ENCODE measurements at places on chromosomes 13 and 19.
A peak's percentile ranks its signal among the peaks of the same experiment; 100 is the strongest.

GRCh38 chr19:16288544-16288943, 36.1 kb upstream of the KLF2 start:
- peak; percentile 50 for DNase-seq

DNA sequence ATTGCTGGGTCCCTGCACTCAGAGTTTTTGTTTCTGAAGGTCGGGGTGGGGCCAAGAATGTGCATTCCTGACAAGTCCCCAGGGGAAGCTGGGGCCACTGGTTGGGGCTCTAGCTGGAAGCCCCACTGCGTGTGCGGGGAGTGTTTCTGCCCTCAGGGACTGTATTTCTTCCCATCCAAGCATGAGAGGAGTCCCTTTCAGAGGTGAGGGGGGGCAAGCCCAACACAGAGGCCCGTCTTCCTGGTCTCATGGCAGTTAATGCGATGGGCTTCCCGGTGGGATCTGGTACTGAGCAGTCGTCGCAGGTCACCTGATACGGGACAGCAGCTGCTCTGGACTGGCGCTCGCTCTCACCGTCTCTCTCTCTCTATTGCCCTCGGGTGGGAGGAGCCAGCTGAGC, 50.4 kb downstream of the GPR12 start:
- no peak for DNase-seq

GRCh38 chr19:3834349-3835054, 34.3 kb downstream of the ZFR2 start:
- no peak for DNase-seq

- DNase-seq = no peak
Measured at GRCh38 chr13:45368571-45368970, 27.6 kb upstream of the TPT1 start.

DNA sequence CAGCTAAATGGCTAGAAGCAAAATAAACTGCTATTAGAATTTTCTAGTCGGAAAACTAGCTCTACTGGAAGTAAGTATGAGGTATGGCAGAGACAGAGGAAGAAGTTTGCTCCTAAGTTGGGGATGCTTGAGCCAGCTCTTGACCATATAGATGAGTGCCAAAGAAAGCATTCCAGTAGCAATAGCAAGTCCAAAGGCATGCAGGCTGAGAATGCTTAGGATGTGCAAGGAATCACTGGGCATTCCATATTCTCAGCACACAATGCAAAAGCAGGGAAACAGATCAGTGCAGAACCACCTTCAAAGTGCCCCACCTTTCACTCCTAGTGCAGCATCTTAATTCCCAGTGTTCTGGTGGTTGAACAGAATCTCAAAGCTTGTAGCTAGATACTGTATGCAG, 32.9 kb downstream of the SERTM1 start:
- peak; percentile 85 for DNase-seq

DNA sequence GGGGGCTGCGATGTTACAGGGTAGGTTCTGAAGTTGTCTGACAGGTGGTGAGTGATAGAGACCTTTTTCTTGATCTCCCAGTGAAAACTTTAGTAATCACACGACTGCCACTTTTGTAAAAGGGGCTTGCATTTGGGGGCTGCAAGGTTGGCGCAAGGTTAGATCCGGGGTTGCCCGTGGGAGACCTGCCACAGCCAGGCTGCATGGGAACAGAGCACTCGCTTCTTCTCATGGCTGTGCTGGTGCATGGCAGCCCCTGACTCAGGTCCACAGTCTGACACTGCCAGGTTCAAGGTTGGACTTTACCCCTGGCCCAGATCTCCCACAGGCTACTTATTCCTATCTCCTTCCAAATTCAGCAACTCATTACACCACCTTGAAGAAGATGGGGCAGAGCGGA, 1190.4 kb downstream of the UQCRFS1 start:
- DNase-seq = no peak

DNA sequence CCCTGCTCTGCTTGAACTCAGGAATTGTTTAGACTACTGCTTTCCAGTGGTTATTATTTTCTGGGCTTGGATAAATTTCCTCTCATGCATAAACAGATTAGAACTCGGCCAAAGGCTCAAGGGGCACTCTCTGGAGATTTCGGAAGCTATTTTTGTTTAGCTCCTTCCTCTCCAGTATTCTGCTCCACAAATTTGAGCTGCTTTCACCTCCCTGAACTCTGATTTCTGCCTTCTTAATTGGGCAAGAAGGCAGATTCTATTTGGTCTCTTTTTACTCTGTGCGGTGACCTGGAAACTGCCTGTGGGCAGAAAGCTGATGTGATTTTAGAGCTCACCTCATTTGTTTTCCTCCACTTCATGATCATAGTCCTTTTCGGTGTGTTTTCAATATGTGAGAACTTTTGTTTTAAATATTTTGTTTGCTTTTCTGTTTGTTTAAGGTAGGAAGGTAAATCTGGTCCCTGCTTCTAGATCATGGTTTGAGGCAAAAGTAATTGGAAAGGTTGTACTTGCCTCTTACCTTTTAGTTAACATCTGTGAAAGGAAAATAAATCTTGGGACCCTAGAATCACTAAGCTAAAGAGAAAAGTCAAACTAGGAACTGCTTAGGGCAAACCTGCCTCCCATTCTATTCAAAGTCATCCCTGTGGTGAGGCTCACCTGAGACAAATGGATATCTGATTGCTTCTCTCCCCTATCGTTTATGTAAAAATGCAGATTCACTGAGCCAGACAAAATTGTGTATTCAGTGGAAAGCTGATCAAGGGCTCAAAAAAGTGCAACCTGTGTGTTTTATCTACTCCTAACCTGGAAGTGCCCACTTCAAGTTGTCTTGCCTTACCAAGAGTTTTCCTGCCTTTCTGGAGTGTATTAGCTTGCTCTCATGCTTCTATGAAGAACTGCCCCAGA, 714.7 kb upstream of the PCDH20 start:
- DNase-seq = no peak

DNA sequence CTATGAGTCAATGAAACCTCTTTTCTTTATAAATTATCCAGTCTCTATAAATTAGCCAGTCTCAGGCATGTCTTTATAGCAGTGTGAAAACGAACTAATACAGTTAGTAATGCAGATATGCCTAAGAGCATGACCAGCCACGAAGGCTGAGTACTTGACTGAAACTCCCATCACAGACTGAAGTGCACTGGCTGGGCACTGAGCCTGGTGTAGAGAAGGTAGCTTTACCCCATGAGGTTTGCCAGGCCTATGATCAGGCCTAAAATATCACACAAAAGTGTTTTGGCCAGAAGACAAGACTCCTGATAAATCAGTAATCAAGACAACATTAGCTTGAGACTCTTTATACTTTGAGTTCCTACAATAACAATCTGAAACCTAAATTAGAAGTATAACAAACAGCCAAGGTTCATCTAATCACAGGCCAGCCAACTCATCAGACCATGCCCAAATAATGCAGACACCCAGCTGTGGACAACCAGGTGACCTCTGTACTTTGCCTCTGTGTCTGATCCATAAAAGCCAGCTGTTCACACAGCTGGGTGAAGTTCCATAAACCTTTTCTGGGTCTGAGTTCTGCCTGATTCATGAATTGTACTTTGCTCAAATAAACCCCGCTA, 771.8 kb upstream of the SLITRK1 start:
- DNase-seq = no peak

DNA sequence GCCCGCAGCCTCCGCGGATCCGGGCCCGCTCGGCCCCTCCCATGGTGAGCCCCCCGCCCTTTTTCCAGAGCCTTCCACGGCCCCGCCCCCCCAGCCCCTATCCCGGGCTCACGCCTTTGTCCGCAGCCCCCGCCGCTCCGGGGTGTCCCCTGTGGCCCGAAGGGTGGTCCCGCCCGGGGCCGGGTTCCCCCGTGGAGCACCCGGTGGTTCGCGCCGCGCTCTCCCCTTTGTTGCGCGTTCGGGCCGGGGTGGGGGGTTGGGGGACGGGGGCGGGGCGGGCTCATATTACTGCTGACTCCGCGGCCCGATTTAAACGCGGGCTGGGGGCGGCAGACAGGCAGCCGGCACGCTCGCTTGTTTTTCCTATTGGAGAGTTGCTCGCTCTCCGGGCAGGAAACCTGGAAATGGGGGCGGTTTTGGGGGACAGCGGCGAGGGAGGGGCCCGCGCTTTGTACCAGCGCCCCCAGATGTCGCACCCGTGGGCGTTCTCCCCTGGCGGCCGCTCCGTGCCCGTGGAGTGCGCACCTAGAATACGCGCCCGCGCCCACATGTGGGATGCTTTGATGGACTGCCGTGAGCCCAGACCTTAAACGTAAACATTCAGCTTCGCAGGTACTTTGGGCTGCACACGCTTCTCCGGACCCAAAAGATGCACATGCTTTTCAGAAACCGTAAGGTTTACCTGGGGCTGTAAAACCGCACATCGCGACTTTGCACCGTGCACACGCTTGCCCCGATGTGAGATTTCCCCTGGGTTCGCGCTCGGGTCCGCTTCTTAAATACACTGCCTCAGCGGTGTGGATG, 699 bp downstream of the PTOV1 start:
- DNase-seq = no peak

DNA sequence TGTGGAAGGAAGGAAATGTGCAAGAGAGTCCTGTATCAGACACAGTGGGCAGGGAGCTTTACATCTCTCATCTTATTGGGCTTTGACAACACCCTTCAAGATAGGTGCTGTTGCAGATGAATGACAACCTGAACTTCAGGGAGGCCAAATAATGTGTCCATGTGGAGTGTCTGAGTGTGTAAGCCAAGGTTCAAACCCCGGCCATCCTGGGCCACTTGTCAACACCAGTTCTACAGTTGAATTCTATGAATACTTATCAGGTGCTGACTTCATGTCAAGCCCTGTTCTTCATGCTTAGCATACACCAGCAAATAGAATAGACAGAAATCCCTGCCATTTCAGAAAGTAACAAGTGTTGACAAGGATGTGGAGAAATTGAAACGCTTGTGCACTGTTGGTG, 354.4 kb downstream of the KCNRG start:
- DNase-seq = no peak

GRCh38 chr19:30686826-30687566, 314.8 kb downstream of the ZNF536 start:
- no peak for DNase-seq

GRCh38 chr19:40690050-40690692, at the start of gene NUMBL:
NUMBL (minus strand) TSS chr19:40690651; CDS start chr19:40690483, 168 bp downstream.
- DNase-seq = no peak

GRCh38 chr19:55284405-55285058, 735 bp downstream of the BRSK1 start:
- DNase-seq = no peak

- DNase-seq = no peak
Measured at GRCh38 chr13:40153516-40153915, 498.1 kb downstream of the COG6 start.

GRCh38 chr19:50333737-50334617, 4.8 kb upstream of the KCNC3 start:
- peak; percentile 69 for DNase-seq

DNA sequence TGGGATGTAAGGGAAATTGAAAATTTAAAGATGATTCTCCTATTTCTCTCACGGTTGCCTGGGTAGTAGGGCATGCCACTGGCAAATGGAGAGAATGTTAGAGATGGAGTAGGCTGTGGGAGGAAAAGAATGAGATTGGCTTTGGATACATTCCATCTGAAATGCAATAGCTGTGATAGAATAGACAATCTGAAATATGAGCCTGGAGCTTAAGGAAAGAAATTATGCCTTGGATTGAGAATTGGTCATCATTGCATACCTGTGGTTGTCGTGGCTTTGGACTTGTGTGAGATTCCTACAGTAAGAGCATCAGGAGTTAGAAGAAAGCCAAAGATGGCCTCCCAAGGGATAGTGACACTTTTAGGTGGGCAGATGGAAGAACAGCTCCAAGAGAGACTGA, 305.1 kb upstream of the SLC10A2 start:
- DNase-seq = peak; percentile 69

DNA sequence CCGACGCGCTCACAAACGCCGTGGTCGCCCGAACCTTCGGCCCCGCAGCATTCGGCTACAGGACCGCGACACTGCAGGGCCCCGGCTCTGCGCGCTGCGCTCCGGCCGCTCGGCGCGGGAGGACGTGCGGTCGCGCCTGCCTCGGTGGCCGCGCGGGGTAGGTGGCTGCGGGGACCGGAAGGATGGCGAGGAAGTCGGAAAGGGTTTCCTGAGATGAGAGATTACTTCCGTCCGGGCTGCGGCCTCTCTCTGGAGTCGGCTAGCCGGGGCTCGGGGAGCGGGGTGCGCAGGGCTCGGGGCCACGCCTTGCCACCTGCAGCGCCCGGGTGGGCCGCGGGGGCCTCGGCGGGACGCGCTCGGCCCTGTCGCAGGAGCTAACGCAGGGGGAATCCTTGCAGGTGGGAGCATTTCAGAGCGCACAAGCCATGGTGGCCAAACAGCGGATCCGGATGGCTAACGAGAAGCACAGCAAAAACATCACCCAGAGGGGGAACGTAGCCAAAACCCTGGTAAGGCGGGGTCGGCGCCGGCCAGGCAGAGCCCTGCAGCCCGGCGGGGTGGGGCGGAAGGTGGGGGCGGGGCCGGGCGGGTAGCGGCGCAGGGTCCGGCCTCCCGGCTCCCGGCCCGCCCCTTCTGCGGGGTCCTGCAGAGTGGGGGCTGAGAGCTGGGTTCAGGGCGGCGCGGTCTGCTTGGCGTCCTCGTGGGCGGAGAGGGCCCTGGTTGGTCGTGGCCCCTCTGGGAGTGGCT, at the start of gene SERP2:
SERP2 (plus strand) TSS at position 224 of the 747 bp plus-strand sequence; CDS start at position 426, 202 bp downstream.
- DNase-seq = no peak

GRCh38 chr13:61546413-61546812, 130.8 kb upstream of the PCDH20 start:
- DNase-seq = no peak

DNA sequence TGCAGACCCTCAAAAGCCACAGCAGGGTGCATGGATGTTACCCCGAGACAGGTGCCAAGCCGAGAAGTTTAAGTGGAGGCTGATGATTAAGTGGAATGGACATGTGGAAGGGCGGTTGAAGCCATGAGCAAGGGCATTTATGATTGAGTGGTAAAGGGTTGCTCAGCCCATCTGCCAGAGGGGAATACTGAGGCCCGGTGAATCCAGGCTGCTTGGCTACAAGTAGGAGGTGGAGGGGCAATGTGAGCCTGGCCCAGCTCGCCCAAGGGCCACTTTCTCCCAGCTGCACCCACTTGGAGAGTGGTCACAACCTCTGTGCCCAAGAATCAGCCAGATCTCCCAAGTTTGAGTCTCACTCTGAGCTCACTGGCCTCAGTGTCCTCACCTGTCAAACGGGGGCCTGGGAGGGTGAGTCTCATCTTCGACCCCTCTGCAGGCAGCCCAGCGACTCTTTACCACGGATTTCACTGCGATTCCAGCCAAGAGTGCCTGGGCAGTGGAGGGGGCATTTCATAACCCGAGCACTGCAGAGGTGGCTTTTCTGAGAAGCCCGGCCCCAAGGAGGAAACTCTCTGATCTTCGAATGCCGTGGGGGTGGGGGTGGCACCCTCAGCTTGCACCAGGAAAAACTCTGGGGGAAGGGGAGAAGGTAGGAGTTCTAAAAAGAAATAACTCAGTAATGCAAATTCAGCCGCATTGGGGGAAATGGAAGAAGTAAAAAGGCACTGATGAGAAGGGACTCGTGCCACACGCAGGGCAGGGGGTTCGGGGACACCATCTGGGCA, 62.9 kb upstream of the KLF2 start:
- no peak for DNase-seq

- peak; percentile 10 for DNase-seq
Measured at GRCh38 chr13:23007426-23007825, 173.4 kb upstream of the SGCG start.

GRCh38 chr13:24092108-24092507, 68.4 kb upstream of the SPATA13 start:
- DNase-seq = no peak

GRCh38 chr19:41868120-41868988, 8.3 kb downstream of the RPS19 start:
- DNase-seq = no peak
